ENCODE measurements at places on chromosomes 11 and 22.

- DNase-seq, result no peak
These were observed 81.0 kb downstream of the TRMU start for GRCh38 chr22:46416520-46416871.

DNA sequence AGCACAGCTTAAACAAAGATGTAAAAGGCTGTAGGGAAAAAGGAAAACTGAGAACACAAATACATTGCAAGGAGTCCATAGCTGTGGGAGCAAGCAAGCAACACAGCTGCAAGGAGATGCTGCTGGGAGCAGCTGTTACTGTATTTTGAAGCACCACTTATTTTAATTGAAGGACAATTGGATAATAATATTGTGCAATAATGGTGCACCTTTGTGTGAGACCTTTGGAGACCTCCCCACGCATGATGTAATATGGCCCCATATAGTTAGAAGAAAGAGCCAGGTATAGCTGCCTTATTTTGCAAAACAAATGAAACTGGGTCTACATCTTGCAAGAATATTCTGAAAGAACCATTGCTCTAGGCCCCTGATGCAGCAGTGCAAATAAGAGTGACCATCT is 191.1 kb upstream of the KIRREL3 start:
- DNase-seq, result no peak

DNA sequence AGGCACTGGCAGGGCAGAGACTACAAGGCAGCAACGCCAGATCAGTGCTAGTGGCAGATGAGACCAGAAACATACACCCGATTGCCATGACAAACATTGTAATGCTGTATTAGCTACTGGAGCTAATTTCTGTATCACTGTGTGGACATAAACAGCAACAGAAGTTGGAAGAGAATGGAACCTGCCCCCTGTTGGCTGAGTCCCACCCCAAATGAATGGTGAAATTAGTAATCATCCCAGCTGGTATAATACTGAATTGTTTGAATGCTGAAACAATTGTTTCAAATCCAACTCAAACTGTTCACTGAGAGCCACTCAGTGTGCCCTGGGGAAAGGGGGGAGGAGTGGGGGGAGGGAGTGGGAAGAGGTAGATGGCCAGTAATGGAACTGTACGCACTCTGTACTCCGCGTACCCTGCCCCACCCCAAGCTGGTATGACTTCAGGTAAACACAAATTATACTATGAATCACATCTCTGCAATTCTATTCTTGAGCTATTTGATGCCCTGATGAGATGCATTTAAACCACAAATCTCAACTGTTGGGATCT is 11.2 kb upstream of the BIRC3 start:
- DNase-seq, result no peak

GRCh38 chr22:49968831-49969661 is 8.5 kb downstream of the PIM3 start:
- no peak for DNase-seq

DNA sequence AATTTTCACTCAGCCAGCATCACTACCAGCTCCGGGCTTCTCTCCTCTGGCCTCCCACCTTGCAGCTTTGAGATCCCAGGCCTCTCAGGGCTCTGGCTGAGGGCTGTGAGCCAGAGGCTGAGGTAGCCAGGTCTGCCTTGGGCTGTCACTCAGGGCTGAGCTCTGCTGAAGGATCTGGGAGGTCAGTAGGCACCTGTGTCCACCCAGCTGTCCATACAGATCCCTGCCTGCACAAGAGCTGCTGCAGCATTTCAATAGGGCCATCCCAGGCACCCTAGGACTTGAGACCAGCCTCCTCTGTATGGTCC is 12.6 kb downstream of the KCNQ1OT1 start:
- no peak for DNase-seq

DNA sequence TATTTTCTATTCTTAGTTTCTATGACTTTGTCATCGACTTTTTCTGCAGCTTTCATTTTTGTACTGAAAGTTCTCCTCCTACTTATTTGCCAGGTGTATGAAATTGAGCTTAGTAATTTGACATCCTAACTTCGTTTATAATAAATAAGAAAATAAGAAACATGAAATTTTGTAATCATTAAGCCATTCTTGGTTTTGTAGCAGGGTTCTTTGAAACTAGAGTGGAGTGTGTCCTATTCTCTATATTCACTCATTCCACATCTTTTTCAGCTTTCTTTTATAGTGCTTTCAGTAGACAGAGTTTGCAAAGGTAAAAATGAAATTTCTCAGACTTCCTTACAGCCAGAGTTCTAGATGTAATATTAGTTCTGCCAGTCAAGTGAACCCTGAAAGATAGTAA is 47.8 kb downstream of the FANCF start:
- no peak for DNase-seq

DNA sequence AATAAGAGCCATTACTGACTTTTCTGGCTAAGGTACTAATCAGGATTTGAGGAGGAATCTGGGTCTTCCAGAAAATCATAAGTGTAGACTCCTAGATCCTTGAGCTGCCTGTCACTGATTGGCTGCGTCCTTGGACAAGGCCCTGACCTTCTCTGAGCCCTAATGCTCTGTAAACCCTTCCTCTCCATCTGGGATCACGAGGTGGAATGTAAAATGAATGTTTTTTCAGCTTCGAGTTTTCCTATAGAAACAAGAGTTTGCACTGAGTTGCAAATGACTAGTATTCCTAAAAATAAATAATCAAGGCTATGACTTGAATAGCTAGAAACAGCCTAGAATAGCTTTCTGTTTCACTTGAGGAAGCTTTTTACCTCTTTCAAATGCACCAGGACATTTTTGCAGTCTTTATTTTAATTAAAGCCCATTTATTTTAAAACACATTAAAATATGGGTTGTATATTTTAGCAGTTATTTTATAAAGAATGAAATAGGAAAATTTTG is 1.1 kb upstream of the DIXDC1 start:
- no peak for DNase-seq

DNA sequence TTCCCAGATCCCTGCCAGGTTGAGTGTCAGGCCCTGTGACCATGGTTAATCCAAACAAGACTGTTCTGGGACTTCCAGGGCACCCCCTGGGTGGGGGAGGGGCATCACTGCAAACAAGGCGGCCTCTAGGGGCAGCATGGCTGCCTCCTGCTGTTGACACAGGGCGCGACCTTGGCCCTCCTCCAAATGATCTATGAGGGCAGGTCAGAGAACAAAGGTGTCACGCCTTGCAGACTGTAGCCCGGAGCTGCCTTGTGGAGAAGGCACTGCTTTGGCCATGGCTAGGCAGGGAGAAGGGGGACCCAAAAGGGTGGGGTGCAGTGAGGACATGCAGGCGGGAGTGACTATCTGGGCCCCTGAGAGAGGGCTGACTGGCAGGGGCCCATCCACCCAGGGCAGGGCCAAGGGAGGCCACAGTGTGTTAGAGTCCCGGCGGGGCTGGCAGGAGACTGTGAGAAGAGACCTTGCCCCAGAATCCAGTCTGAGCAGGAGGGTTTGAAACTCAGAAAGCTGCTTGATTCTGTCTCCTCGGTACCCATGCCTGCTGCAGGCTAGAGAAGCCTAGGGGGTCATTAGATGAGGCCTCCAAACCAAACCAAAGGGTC is 35.6 kb downstream of the KCNC1 start:
- DNase-seq, result no peak

- DNase-seq, result no peak
These were observed 48.0 kb upstream of the CADM1 start for GRCh38 chr11:115552151-115552772.

DNA sequence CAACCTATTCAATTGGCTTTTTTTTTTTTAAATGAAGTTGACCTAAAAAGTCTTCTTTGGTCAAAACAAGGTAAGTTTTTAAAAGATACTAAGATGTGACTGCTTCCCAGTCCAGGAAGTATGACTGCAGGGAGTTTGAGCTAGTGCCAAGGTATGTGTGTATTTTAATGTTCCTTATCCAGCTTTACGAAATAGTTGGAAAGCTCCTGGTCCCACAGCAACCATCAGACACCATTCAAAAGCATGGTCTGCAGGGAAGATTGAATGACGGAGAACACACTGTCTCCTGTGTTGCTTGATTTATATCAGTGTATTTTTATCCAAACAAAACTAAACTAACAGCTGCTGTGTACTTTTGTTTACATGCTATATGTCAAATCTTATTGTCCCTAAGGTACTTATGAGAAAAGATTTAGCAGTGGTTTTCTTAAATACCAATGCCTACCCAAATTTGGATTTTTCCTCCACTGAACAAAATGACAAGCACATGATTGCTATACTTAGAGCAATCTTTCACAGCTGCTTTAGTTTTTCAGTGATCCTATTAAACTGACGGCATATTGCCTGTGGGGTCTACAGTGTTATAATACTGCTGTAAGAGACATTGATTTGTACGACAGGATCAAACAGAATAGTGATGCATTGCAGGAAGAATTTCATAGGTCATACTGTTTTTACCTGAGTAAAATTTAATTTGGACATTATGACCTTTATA is 122.9 kb downstream of the DCDC1 start:
- DNase-seq, result peak; percentile 20

- DNase-seq, result no peak
These were observed 141.6 kb downstream of the BUD13 start for GRCh38 chr11:116631201-116631600.

DNA sequence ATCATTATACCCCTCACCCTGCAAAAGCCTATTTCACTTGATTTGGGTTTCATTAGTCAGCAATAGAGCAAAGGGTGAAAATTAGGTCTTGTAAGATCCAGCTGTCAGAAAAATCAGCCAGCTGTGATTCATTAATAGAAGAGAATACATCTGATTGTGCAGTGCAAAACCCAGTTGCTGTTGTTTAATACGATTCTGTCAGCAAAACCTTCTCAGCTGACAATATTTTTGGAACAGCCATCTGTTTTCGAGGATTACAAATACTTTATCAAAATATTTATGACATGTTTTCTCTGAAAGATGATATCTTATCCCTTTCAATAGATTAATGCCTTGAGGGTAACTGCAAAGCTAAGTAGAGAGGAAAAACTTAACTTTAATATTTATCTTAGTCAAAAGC is 1354.0 kb upstream of the RAG2 start:
- DNase-seq, result peak; percentile 1

DNA sequence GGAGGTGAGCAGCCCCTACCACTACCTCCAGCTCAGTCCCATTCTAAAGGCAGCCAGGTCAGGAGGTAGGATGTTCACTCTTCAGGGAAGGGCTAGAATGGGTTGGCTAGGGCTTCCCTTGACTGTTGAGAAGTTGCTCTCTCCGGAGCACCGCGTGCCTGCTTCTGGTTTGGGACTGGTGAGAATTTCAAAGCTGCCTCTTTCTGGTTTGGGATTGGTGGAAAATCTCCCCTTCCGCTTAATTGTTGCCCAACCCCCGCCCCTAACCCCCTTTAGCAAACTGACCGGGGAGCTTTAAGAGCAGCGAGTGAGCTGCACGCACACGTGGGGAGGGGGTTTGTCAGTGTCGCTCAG is 686 bp downstream of the USP2 start:
- DNase-seq, result no peak

- no peak for DNase-seq
These were observed 69.7 kb downstream of the SLC17A6 start for GRCh38 chr11:22407921-22408320.

DNA sequence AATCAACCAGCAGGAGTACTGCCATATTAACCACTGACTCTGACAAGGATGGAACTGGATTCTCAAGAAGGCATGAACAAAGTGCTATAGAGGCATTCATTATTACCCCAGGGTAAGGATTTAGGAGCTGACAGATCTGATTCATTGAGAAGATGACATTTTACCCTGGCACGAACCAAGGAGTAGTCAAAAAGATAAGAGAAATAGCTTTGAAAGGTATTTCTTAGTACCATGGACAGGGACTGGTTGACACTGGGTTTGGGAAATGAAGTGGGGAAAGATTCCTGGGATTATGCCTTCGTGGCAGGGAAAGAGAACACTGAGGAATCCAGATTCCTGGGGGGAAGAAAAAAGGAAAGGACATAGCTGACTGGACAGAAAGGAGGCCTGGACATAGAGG is 5.1 kb upstream of the SAAL1 start:
- no peak for DNase-seq

DNA sequence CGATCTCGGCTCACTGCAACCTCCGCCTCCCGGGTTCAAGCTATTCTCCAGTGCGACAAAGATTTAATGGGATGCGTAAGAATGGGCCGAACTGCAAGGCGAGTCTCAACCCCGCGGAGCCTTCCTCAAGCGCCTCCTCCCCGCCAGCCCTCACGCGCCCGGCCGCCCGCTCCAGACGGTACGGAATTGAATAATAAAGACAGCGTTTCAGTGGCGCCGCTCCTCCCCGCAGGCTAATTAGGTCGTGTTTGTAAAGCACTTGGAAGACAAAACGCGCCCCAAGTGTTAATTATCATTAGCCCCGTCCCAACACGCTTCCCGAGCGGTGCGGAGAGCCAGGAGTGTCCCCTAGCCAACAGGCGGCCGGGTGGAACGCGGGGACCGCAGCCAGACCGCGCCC is 192.0 kb downstream of the BUD13 start:
- DNase-seq, result no peak

DNA sequence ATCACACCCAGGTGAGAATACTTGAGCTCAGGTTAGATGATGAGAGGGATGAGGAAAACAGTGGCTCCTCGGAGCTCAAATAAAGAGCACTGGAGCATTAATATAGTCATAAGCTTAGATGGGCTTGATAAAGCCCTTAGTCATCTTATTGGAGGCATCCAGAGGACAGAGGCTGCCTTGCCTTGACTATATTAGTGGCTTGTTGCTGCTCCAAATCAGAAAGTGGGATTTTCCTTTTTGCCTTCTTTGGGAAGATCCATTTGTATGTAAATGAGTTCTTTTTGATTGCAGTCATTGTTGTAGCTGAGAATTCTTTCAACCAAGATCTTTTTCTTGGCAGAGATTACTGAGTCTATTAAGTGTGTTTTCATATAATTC is 18.9 kb downstream of the ADM start:
- peak; percentile 58 for DNase-seq

DNA sequence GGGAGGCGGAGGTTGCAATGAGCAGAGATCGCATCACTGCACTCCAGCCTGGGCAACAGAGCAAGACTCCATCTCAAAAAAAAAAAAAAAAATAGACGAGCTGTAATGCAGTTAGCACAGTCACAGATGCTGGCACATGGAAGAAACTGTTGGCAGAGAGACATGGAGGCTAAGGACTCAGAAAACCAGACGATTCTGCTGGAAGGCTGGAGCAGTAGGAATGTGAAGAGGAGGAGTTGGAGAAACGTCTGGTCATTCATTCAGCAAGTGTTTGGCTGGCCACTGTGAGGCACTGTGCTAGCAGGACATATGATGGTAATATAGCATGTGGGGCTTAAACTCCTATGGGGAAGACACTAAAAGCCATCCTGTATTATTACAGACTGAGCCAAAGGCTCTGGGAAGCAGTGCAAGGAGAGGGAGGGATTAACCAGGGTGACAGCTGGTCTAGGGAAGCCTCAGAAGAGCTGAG is 5.0 kb downstream of the UQCR10 start:
- DNase-seq, result peak; percentile 38

DNA sequence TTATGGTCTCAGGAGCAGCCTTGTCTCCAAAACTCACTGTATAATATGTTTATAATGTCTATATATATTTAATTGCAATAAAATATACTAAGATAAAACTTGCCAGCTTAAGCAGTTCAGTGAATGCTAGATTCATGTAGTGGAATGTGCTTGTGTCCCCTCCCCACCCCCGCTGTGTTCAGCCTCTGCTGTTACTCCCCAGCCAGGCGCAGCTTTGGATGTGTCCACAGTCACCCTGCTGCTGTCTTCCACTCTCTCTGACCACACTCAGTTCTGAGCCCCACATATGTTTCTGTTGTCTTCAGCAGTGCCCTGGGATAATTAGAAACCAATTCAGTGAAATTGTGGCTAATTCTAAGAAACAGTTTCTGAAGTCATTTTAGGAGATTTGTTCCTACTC is 52.2 kb downstream of the PPFIA1 start:
- DNase-seq, result peak; percentile 33
